ENCODE measurements at places on chromosomes 4 and X. TPM values are rescaled to one million over a fixed set of nuclear protein-coding genes. Genes with fewer than 3 reads are reported as not detected.

- no peak for DNase-seq
These were observed 23.9 kb downstream of the ARHGAP36 start for GRCh38 chrX:131081772-131082740.

- no peak for DNase-seq
These were observed 13.8 kb downstream of the MOB1B start for GRCh38 chr4:70915874-70916559.

- DNase-seq = no peak
These were observed 40.5 kb downstream of the ZCCHC12 start for GRCh38 chrX:118864063-118864635.

DNA sequence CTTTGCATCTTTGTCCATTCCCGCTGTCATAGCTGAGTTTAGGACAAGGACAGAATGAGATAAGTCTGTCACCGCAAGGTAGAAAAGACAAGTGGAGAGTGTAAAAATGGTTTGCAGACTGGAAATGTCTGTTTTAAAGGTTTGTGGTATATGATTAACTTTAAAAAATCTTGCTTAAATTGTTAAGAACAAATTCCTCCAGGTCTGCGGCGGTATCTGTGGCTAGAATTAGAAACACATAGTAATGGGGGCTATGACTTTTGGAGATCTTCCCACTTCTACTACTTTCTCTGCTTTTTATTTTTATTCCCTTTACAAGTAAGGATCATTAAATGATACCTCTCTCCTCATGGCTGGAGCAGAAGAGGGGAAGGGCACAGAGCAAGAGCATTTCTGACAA is 92.2 kb downstream of the MID1IP1 start:
- DNase-seq = no peak

The UGT2B17 gene
- 0.29 TPM for total RNA-seq

The RTL3 gene
- total RNA-seq = not detected

The SCRG1 gene
- total RNA-seq = 1.1 TPM

The AKAP4 gene
- not detected for total RNA-seq

The ELOVL6 gene
- 6.9 TPM for total RNA-seq

The SOWAHB gene
- total RNA-seq = not detected

The ERCC6L gene
- not detected for total RNA-seq
